Heart right ventricle (tissue), 16 donors: ENCODE measurements at places on chromosomes 6 and 20. TPM values are rescaled to one million over a fixed set of nuclear protein-coding genes. Genes with fewer than 3 reads are reported as not detected.

DNA sequence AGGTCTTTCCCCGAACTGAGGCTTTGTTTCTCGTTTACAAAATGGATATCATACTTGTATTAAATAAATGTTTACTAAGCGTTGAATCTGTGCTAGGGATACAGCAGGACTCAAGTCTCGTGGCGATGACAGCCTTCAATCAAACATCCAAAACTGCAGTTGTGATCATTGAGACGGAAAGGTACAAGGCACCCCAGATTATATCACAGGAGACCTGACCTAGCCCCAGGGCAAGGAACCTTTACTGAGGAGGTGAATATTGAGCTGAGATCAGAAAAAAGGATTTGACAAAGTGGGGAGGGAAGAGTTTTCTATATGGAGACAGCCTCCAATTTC lies 476 bp downstream of the AAR2 start:
- H3K27ac ChIP-seq = peak overlapping the region; percentile 84
- peaks cover 21% of the 10 kb centered on the region for H3K4me1 ChIP-seq
- peak overlapping the region; percentile 70 for H3K4me3 ChIP-seq
- H3K36me3 ChIP-seq = no peaks in the 10 kb centered on the region
- DNase-seq = no peak
- no peaks in the 10 kb centered on the region for H3K27me3 ChIP-seq

- H3K4me3 ChIP-seq = no peak overlapping the region
- no peaks in the 10 kb centered on the region for H3K27me3 ChIP-seq
- no peak overlapping the region for H3K27ac ChIP-seq
- no peaks in the 10 kb centered on the region for H3K4me1 ChIP-seq
- no peaks in the 10 kb centered on the region for H3K36me3 ChIP-seq
Measured at GRCh38 chr20:36351937-36352336, 45.8 kb downstream of the DLGAP4 start.

The FOXC1 gene
- 3.6 TPM for polyA plus RNA-seq

- H3K4me3 ChIP-seq = no peak overlapping the region
- H3K27ac ChIP-seq = no peak overlapping the region
- peaks cover 37% of the 10 kb centered on the region for H3K4me1 ChIP-seq
Measured at GRCh38 chr6:53811746-53812145, 16.9 kb downstream of the LRRC1 start.

DNA sequence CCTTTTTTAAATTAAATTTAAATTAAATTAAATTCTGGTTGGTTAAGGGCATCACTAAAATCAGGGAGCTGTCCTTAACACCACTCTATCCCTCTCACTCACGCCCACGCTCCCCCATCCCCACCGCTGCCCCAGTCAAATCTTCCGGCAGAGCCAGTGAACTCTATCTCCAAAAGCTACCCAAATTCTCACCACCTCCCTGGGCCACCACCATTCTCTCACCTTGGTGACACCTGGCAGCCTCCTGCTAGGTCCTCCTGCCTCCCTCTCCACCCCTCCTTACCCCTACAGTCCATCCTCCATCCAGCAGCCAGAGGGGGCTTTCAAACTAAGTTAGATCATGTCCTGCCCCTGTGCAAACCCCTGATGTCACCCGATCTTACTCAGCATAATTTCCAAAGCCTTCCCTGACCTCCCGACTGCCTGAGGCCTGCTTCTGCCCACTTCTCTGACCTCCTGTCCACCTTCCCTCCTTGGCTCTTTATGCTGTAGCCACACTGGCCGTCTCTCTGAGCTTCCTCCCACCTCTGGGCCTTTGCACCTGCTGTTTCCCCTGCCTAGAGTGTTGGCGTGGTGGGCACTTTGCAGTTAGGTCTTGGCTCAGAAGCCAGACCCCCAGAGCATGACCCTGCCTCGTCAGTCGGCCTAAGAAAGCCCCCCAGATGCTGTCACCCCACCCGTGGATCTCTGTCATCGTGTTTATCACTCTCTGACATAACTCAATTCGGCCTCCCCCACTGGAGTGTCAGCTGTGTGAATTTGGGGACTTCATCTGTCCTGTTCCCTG lies 24.7 kb downstream of the PTGIS start:
- H3K27ac ChIP-seq = no peak overlapping the region
- no peak for DNase-seq
